Hippocampal formation (tissue), 2 donors: ENCODE measurements at places on chromosomes 5 and 9.
A peak's percentile ranks its signal among the peaks of the same experiment; 100 is the strongest.

GRCh38 chr9:110143485-110143884 is 64.5 kb downstream of the C9orf152 start:
- DNase-seq, result no peak

- no peak for DNase-seq
These were observed 34.8 kb upstream of the TMC1 start for GRCh38 chr9:72486594-72486955.

DNA sequence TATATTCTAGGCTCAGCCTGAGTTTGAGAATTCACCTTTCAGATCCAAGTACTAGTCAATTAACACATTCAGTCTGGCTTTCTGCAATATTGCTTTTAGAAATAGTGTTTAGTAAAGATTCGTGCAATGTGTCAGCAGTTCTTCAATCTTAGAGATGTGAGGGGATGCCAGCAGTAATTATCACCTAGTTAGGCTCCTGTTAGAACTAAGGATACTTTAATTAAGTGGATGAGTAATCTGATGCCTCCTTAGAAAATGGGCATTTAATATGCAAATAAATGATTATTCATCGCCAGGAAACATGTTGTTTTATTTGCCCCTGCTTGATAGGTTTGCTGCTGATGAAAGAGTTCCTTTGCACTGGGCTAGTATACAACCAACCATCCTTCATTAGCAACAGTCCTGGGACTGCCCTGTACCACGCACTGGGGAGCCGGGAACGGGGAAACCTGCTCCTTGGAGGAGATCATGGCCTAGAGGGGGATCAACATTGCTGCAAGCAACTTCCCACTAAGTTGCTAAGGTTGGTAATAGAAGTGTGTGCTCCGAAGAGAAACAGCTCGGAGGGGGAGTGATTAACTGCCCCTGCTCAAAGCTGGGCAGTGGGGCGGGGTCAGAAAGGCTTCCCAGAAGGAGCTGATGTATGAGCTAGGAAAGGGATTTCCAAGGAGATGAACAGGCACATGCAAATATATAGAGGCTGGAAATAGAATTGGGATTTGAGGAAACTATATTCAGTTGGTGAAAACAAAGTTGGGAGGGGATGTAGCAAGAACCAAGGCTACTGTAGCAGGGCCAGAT is 231.8 kb downstream of the DRD1 start:
- DNase-seq, result no peak

DNA sequence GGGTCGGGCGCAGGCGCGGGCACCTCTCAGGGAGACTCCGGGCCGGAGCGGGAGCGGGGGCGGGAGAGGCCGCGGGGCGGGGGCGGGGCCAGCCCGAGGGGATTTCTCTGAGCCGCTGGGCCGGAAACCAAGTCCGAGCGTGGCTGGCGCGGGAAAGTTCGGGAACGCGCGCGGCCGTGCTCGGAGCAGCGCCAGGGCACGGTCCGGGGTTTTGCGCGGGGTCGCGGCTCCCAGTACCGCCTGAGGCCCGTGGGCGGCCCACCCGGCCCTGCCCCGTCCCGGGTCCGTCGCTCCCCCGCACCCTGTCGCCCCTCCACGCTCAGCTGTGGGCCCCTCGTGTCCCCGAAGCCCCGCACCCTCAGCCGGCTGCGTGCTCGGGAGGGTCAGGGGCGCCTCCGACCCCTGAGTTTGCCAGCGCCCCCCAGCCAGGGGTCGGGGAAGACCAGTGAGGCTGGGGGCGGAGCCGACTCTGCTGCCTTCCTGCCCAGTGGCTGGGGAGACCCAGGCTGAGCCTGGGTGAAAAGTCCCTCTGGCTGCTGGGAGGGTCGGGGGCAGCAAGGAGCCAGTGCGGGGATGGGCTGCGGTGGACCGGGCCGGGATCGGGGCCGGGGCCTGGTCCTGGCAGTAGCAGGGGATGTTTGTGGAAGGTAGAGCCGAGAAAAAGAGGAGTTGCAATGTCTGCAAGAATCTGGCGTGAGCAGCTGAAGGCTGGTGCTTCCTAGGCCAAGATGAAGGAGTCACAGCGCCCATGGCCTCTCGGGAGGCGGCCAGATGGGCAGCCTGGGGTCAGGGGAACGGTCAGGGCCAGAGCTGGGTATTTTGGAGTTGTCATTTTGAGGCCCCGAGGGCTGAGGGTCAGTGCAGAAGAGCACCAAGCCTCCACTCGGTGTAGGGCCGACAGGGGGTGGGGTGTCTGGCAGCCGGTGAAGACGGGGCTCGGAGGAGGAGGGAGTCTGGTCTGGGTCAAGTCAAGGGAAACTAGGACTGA is 588 bp downstream of the TRAF2 start:
- DNase-seq, result peak; percentile 5

- DNase-seq, result no peak
These were observed 8.0 kb upstream of the GFI1B start for GRCh38 chr9:132970324-132971062.

DNA sequence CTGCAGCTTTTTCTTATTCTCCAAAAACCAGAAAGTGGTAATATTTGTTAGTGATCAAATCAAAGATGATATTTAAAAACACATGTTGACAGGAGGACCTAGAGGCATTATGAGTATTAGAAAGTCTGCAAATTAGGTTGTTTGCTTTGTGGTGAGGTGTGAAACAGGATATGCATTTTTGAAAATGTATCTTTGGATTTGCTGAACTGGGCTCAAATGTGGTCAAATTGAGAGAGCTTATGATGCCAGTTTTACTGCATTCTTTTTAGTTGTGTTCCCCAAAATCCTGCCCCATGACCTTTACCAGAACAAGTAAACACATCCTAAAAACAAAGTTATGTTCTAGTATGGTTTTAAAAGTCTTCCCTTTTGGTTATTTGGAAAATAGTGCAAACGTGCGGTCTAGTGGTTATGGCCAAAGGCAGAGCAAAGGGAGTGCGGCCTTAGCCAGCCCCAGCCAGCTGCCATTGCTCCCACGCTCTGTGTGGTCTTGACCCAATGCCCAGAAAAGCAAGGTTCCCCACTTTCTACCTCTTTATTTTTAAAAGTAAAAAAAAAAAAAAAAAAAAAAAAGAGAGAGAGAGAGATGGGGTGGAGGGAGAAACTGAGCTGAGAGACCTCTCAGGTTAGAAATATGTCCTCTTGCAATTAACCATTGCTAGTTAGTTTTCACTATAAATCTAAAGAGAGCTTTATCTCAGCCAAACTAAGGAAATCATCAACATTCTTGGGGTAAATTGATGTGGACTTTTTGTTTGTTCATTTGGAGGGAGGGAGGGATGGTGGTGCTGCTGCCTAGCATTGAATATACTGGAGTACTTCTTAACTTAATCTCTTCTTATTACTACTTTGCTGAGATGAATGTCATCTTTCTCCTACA is 176.6 kb downstream of the ARHGAP26 start:
- no peak for DNase-seq
